ENCODE measurements at places on chromosomes 3 and 15. TPM values are rescaled to one million over a fixed set of nuclear protein-coding genes. Genes with fewer than 3 reads are reported as not detected.

The ATP8B4 gene
- 34.9 TPM for total RNA-seq

The TRIM69 gene
- total RNA-seq, result 15.5 TPM

- no peak for DNase-seq
Measured at GRCh38 chr3:47365213-47366153, 15.3 kb upstream of the PTPN23 start.

DNA sequence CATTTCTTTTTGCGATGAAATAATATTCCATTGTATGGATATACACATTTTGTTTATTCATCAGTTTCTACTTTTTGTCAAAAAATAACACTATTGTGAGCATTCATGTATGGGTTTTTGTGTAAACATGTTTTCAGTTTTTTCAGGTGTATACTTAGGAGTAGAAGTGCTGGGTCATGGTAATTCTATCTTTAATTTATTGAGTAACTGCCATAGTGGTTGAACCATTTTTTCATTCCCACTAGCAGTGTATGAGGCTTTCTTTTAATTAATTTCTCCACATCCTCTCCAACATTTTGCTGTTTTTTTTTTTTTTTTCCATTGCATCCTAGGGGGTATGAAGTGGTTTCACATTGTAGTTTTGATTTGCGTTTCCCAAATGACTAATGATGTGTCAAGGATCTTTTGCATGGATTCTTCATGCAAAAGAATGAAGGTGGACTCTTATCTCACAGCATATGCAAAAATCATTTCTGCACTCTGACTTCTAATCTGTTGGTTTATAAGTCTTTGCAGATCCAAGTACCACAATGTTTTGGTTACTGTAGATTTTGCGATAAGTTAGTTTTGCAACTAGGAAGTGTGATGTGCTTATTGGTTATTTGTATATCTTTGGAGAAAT, 12.6 kb downstream of the ATP2C1 start:
- no peak for DNase-seq

Data from uterus (tissue), 4 donors.